NCI-H1436 (cell line): ENCODE measurements at places on chromosomes 7 and 10.
A peak's percentile ranks its signal among the peaks of the same experiment; 100 is the strongest.

DNA sequence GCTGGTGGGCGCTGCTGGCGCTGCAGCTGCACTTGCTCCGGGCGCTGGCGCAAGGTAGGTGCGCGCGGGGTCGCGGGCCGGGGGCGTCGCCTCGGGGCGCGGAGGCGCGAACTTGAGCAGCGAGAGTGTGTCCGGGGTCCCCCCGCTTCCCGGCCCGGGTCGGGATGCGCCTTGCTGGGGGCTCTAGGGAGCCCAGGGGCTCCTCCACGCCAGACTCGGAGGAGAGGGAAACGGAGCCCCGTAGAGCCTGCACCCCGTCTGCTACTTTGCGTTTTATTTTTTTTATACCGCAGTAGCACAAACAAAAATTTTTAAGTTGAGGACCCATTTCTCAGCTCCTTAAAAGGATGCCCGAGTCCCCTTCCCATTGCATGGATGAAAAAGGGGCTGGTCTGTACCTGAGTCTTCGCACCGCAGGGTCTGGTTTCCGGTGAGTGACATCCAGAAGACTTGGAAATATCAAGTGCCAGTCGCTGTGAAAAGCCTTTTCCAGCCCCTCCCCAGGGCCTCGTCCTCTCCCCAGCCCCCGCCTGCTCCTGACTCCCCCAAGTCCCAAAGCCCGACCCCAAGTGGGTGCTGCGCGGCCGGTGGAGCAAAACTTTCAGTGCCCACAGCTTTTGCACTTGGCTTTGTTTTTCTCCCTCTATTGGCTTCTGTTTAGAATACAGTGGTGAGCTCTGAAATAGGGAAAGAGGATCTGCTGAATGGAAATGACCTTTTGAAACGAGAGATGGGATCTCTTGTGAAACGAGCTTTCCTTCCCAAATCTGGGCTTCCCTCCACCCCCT lies 973 bp downstream of the SDK1 start:
- DNase-seq = peak; percentile 28

DNA sequence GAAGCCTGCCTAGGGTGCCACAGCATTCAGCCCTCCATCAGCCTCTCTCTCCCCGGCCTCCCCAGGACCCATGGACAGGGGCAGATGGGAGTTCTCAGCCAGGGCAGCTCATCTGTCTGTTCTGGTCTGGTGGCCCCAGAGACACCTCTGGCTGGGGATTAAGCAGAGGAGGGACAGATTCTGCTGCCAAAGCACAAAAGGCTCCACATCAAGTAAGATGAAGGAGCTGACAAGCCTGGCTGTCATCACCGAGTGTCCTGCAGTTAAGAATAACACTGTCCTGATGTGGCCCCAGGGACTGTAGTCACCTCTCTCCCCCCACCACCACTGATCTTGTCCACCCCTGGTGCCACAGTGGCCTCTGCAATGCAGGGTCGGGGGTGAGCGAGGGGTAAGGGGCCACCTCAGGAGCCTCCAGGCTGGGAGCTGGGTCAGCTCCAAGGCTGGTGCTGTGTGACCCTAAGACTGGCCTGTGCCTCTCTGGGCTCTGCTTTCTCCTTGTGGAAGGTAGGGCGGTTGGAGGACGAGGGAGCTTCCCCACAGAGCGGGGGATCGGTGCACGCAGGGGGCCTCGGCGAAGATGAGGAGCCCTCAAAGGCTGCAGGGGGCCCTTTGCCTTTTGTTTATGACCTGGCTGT lies 18.7 kb downstream of the C10orf105 start:
- DNase-seq = no peak

- no peak for DNase-seq
These were observed 78.6 kb downstream of the CDH23 start for GRCh38 chr10:71475243-71475871.

- DNase-seq = no peak
These were observed 14.9 kb downstream of the SFTPD start for GRCh38 chr10:79933961-79934360.

DNA sequence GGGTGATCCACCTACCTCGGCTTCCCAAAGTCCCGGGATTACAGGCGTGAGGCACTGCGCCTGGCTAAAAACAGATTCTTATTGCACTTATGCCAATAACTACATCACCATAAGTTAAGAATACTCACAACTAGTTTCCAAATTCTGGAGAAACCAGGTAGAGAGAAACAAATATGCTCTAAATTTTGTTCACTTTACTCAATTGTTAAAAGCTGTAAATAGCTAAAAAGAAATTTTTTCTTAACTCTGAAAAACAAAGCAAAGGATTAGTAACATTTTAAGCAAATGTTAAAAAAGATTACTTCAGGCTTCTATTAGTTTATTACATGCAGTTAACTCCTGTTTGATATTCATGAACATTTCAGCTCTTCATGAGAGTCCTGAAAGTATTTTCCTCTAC lies 28.3 kb upstream of the ZMIZ2 start:
- DNase-seq = no peak

DNA sequence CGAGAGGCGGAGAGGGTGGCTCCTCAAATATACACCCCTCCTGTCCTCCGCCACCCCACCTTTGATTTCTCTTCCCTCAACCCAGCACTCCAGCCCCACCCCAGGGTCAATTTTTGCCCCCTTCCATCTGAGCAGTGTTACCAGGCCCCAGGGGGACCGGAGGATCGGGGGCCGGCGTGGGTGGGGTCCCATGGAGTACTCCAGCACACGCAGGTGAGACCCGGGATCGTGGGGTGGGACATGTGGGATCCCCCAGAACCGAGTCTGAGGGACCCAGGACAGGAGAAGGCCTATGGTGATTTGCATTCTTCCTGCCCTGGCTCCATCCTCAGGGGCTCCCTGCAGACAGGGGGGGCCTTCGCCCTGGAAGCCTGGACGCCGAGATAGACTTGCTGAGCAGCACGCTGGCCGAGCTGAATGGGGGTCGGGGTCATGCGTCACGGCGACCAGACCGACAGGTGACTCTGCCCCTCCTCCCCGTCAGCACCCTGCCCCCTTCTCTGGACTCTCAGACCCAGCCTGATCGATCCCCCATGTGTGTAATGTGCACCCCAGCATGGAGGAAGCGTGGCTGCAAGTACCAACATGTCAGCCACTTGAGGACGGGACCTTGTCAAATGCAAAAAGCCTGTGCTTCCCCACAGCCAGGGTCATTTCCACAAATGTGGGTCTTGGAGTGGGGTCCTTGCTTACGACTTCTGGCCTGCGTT lies 744 bp downstream of the TRIP6 start:
- no peak for DNase-seq

GRCh38 chr10:120394446-120394845 lies 62.6 kb upstream of the PLPP4 start:
- no peak for DNase-seq

DNA sequence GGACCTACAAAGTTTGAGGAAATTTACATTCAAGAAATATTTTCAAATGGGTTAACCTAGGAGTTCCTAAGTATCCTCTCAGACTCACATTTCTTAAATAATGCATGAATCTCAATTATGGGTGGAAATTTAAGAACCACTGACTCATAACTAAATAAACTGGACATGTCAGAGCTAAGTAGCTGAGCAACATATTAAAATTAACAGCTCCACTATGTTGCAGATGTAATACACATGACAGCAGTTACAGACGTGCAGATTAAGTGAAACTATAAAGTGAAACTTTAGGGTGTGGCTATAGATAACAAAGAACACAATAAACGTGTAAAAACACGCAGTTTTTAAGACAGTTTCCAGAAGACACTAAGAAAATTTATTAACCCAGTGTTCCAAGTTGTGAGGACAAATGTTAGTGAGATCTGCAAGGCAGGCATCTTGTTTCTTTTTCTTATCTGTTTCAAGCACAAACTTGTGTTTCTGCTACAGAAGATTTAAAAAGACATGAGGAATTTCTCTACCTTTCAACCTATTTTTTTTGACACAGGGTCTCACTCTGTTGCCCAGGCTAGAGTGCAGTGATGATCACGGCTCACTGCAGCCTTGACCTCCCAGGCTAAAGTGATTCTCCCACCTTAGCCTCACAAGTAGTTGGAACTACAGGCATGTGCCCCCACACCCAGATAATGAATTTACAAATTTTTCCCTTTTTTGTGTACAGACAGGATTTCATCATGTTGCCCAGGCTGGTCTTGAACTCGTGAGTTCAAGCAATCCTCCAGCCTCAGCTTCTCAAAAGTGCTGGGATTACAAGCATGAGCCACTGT lies 25.3 kb downstream of the DNMBP start:
- no peak for DNase-seq

- DNase-seq = no peak
These were observed 85.4 kb upstream of the GSDME start for GRCh38 chr7:24842449-24843241.

DNA sequence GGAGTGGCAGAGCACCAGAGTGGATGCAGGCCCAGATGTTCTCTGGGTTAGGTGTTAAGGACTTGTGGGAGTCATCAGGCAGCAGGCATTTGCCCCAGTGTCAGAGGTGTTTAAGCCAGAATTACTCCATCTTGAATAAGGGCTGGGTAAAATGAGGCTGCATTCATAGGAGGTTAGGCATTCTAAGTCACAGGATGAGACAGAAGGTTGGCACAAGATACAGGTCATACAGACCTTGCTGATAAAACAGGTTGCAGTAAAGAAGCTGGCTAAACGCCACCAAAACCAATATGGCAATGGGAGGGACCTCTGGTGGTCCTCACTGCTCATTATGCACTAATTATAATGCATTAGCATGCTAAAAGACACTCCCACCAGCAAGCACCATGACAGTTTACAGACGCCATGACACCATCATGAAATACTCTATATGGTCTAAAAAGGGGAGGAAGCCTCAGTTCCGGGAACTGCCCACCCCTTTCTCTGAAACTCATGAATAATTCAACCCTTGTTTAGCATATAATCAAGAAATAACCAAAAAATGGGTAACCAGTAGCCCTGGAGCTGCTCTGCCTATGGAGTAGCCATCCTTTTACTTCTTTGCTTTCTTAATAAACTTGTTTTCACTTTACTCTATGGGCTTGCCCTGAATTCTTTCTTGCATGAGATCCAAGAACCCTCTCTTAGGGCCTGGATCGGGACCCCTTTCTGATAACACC lies 882 bp upstream of the LRRC61 start:
- peak; percentile 7 for DNase-seq

- DNase-seq = no peak
These were observed 448.1 kb downstream of the KCNMA1 start for GRCh38 chr10:77189520-77189919.

GRCh38 chr10:37710831-37711616 lies 146.4 kb downstream of the ZNF248 start:
- no peak for DNase-seq

DNA sequence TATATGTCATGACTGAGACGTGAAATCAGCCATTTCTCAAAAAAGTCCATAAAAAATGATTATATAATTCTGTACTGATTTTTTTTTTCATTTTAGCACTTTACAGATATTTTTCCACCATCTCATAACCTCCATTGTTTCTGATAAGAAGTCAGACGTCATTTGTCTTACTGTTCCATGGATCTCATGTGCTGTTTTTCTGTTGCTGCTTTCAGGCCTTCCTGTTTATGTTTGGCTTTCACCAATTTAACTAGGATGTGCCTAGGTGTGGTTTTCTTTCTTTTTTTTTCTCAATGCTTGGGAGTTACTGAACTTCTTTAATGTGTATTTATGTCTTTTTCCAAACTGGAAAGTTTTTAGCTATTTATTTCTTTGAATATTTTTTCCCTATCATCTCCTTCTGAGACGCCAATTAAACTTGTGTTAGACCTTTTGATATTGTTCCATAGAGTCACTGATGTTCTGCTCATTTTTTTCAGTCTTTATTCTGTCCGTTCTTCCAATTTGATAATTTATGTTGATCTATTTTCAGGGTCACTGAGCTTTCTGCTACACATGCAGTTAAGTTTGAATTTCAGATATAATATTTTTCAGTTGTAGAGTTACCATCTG lies 43.3 kb downstream of the TAF3 start:
- no peak for DNase-seq

- DNase-seq = no peak
These were observed 3.3 kb downstream of the NUDT13 start for GRCh38 chr10:73113551-73113950.

DNA sequence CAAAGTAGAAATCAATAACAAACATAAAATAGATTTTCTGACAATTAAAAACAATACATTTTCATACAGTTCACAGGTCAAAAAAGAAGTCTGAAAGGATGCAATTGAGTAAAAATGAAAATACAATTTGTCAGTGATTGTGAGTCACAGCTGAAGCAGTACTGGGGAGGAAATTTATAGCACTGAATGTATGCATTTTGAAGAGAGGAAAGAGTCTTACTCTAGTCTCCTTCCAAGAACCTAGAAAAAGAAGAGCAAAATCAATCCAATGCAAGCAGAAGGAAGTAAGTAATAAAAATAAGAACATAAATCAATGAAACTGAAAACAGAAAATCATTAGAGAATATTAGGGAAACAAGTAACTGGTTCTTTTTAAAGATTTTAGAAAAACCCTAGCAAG lies 507.2 kb upstream of the IGFBP3 start:
- no peak for DNase-seq

DNA sequence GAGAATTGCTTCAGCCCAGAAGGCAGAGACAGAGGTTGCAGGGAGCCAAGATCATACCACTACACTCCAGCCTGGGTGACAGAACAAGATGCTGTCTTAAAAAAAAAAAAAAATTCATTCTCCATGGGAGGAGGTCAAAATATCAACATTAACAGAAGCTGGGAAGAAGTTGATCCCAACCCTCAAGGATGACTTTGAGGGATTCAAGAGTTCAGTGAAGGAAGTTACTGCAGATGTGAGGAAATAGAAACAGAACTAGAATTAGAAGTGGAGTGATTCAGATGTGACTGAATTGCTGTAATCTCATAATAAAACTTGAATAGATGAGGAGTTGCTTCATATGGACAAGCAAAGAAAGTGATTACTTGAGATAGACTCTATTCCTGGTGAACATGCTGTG lies 19.7 kb upstream of the RPEL1 start:
- DNase-seq = no peak

DNA sequence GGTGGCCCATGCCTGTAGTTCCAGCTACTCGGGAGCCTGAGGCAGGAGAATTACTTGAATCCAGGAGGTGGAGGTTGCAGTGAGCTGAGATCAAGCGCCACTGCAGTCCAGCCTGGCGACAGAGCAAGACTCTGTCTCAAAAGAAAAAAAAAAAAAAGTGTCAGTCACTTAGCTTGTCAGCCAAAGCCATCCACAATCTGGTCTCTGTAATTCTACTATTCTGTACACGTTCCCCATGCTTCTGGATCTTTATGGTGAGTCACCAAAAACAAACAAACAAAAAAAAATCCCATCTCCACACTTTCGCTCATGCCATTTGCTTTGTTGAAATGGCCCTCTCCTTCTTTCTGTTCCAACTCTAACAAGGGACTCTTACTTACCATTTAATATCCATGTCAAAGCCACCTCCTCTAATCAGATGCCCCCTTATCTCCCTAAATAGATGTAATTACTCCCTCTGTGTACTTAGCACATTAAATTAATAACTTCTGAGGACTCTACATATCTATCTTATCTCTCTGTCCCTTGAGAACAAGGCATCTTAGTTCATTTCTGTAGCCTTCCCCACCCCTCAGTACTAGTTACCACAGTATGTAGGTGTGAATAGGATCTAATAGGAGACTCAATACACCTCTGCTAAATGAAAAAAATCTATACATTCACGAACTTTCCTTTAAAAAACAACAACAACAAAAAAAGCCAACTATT lies 128.4 kb downstream of the ELMO1 start:
- no peak for DNase-seq

- no peak for DNase-seq
These were observed 48.6 kb downstream of the DGKI start for GRCh38 chr7:137798073-137798763.
